Stimulated activated CD4-positive, alpha-beta T cell treated with anti-CD3 and anti-CD28 coated beads, Interleukin-15, amount 100 ng/mL, for 24 hours (primary cell): ENCODE measurements at places on chromosomes 1 and 21.
A peak's percentile ranks its signal among the peaks of the same experiment; 100 is the strongest.

DNA sequence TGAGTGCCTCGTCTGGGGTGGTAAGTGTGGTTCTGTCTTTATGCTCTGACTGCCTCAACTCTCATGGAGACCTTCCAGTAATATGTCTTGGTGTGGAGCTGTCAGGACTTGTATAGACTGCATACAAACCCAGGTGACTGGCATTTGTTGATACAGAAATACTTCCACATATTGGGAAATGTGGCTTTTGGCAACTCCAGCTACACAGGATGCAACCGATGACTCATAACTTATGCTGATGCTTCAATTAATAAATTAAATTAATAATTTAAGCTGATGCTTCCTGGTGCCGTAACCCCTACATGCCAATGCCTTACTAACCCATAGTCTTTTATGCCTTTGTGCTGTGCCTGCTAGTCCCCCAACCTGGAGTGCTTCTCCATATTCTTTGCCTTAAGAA is 72.3 kb upstream of the ARTN start:
- no peak for DNase-seq

DNA sequence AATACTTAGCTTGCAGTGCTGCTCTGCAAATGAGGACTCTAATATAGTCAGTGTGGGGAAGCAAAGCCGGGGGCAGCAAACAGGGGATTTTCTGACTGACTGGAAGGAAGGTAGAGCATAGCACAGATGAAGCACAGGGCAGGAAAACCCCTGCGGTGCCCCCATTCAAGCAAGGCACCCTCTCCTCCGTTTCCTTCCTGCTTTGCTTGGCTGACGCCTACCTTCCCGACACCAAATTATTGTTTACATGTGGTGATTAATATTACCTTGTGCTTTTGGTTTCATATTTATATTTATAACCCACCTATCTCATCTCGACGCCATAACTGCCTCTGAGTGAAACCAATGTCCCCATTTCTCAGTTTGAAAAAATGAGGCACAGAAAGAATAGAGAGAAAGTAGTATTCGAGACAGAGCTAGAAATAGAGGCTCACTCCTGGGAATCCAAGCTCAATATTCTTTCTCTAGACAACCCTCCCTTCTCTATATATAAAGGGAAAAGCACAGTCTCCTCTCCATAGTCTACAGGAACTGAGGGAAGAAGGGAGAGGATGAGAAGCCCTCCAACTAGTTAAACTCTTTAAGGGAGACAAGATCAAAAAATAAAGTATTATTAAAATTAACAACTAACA is 41.3 kb downstream of the PIK3C2B start:
- peak; percentile 69 for DNase-seq

GRCh38 chr1:198116469-198116868 is 40.3 kb upstream of the NEK7 start:
- no peak for DNase-seq

DNA sequence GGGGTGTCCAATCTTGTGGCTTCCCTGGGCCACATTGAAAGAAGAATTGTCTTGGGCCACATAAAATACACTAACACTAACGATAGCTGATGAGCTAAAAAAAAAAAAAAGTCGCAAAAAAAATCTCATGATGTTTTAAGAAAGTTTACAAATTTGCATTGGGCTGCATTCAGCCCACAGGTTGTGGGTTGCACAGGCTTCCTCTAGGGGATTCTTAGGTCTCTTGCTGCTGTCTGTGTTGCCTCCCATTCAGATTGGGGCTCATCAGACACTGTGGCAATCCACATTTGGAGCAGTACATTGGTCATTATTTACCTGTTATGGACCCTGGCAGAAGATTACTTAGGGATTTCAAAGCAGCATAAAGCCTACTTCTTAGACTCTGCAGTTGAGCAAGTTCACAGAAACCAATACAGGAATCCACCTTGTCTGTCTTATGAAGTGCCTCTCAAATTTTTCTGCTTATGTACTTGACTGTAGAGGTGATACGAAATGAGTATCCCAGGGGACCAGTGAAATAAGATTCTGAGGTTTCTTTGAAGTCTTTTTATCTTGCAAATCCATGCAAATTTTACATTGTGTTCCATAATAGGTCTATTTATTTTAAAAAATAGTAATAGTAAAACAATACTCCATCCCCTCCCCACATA is 205.5 kb downstream of the RPS6KC1 start:
- no peak for DNase-seq

DNA sequence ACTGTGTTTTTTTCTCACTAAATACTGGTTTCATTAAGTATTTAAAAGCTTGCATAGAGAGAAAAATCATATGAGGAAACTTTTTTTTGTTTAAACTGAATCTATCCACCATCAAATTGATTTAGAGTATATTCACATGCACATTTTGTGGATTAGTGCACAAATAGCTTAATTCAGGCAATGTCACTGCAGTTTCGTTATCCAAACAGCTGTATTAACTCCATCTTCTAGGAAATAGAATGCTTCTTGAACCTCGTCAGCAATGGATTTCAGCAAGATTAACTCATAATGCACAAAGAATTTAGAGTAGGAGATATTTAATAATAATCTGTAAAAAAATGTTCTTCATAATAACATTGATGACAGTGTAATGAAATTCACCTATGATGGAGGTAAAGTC is 37.5 kb downstream of the NEXN start:
- no peak for DNase-seq

GRCh38 chr1:230310381-230311163 is 115.6 kb downstream of the PGBD5 start:
- peak; percentile 70 for DNase-seq
